ENCODE measurements at places on chromosomes 6 and 20.
A peak's percentile ranks its signal among the peaks of the same experiment; 100 is the strongest.

DNA sequence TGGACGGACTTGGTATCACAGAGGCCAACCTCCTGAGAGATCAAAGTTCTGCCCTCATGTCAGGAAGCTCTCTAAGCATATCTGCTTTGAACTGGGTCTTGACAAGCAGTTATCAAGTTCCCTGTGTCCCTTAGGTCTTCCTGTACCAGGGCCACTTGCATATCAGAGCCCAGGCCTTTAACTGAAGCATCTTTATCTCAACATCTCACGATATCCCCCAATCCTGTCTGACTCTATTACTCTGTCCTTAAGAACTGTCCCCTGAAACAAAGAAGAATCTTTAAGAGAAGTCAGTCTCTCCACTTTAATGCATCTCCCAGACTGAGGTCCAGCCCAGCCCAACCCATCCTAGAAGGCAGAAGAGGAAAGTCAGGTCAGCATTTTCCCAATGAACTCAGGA lies 8.2 kb downstream of the MAS1L start:
- no peak for DNase-seq

- DNase-seq, result peak; percentile 24
These were observed 66.8 kb upstream of the IYD start for GRCh38 chr6:150301846-150302519.

GRCh38 chr6:6730831-6731230 lies 142.3 kb downstream of the LY86 start:
- peak; percentile 74 for DNase-seq

DNA sequence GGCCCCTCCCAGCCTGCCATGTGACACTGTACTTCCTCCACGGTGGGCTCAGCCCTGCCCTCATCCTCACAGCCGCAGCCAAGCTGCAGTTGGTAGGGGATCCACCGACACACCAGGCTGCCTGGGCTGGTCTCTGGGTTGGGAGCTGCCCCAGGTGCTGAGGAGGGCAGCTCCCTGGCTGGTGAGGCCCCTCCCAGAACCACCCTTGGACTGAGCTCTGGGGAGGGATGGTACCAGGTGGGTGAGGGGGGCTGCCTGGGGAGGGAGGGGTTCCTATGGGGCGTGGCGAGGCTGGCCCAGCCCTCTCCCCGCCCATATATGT lies 185 bp upstream of the TNFRSF6B start:
- no peak for DNase-seq

GRCh38 chr20:44597930-44598329 lies 15.6 kb downstream of the PKIG start:
- DNase-seq, result no peak

DNA sequence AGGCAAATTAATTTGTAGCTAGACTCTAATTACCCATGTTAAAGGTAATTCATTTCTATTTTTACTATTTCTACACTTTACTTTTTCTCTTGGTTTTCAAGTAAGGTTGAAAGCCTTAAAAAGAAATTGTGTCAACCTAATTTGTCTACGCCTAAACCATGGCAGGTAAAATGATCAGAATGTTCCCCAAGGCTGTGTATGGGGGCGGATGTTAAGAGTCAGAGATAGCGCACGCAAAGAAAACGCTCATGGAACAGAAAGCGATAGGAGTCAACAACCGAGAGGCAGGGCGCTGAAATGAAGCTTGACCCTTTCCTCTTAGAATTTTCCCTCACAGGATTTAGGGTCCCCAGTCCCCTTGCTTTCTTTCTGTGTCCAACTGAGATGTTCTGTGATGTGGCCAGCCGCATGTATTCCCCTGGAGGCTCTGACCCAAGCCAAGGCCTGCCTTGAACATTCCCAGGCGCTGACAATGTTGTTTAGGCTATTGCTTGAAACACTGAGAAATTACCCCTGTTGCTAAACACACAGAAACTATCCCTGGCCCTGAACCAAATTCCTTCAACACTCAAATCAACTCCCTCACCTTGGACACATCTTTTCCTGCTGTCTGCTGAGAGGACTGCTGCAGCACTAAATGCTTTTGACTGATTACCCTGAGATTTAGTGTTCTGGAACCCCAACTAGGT lies 10.9 kb downstream of the PSMB1 start:
- DNase-seq, result no peak

- DNase-seq, result no peak
These were observed 1.2 kb downstream of the NANP start for GRCh38 chr20:25622450-25623224.

All from suppressor macrophage (primary cell).